ENCODE measurements at places on chromosomes 7 and 10.

DNA sequence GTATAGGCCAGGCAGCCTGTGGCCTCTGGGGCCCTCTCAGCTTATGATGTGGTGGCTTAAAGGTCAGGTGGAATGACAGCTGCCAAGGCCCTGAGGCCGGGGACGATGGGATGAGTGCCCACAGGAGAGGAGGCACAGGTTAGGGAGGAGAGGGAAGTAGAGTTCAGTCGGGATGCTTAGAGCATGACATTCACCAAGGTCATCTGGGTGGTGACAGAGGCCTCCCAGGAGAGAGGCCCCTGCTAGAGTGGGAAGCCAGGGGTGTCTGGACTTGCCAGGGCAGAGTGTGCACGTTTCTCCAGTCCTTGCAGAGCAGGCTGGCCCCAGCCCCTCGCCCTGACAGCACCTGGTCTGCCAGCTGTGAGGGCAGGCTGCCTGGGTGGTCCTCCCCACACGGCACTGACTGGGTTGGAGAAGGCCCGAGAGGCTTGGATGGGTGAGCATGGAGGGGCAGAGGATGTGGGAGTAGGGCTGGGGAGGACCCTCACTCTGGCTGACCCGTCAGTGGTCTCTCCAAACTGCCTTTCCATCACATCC, 1.5 kb downstream of the CALHM1 start:
- no peak for DNase-seq

GRCh38 chr7:18590241-18590640, 94.7 kb downstream of the HDAC9 start:
- no peak for DNase-seq

DNA sequence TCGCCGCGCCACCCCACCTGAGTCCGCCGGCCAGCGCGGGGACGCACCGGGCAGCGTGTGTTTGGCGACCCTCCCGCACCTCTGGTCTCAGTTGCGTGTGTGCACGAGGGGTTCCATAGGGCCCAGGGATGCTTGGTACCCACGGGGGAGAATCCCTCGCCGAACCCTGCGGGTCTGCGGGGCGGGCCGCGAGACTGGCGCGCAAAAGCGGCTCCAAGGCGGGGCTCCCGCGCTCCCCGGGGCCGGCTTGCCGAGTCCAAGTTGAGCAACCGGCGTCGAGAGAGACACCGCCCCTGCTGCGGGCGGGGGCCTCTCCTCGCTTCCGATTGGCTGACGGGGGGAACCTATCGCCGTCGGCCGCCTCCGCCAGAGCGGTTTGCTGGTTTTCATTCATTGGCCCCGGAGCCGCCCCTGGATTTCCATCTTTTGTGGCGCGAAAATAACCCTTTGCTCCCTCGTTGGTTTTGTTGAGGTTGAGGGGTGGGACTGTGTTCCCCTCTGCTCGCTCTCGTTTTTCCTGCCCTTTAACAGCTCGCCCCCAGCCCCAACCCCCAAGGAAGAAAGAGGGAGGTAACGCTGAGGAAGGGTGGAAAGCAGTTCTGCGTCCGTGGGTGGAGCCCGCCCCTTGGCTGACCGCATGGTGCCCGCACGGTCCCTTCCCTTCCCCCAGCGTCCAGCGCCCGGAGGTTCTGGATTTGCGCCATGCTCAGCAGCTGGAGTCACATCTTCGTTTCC, 4.0 kb upstream of the IGF2BP3 start:
- DNase-seq = peak; percentile 75

DNA sequence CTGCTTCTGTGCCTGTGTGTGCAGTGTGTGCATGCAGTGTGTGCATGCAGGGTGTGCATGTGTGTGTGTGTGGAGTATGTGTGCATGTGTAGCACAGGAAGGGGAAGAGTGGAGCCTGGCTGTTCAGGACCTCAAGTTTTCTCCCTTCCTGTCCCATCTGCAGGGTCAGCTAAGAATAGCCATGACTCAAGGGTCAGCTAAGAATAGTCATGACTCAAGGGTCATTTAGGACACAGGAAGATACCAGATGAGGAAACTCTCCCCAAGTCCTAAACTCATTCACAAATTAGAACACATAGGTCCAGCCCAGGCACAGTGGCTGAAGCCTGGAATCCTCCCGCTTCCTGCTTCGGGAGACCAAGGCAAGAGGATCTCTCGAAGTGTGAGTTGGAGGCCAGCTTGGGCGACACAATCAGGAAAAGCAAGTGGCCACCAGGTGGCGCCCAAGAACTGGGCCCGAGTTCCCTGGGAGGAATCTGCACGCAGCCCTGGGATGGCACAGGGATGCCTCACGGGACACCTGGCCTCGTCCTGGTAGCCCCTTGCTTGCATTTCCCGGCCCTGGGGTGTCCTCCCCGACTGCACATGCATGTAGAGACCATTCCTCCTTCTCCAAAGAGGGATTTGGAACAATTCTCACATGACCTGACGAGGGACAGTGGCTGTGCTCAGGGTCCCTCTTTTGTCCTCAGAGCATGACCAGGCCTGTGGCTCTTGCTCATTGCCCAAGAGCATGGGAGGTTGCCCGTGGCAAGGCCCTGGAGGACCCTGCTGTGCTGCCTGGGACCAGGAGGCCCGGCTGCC, 21.4 kb upstream of the VOPP1 start:
- DNase-seq = no peak

GRCh38 chr7:54689394-54690049, 69.5 kb downstream of the SEC61G start:
- DNase-seq = no peak

DNA sequence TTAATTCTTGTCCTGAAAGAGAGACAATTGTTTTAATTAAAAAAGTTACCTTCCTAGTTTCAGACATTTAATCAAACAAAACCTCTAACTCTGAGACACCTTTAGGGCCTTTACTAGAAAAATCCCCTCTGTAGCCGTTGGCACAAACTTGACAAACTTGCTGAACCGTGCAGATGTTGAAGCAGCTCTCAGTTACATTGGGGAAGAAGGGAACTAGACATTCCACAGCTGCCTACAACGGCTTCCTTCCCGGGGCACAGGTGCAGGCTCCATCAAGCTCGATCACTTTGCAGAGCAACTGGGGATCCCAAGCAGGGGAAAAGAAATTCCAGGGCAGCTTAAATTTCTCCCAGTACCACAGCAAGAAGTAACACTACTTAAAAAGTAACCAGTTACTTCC, 141.3 kb downstream of the SKAP2 start:
- no peak for DNase-seq

DNA sequence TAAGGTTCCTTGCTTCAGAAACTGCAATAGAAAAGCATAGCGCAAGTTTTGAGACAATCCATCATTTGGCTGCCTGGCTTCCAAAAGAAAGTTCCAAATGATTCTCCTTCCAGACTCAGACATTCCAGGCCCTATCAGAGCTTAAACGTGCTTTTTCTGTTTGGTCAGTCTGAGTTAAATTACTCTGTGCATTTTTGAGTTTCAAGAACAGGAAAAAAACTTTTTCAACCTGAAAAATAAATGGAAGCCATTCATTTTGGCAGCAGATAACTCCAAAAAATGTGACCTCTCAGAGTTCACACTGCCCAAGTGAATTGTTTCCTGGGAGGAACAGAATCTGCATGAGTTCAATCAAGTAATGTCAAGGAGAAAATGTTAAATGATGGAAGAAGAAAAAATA, 354.2 kb downstream of the CXCL12 start:
- no peak for DNase-seq

Measured in AG09319 (cell line).